Cardiac muscle cell (in vitro differentiated cells and primary cell): ENCODE measurements at places on chromosomes 7 and 10. TPM values are rescaled to one million over a fixed set of nuclear protein-coding genes. Genes with fewer than 3 reads are reported as not detected.

GRCh38 chr10:97291357-97292096 lies 910 bp downstream of the ARHGAP19 start:
- no peak for DNase-seq

CYCS gene
- polyA plus RNA-seq, result 300 and 489 TPM in 2 replicates

GCK gene
- 26.7 and 62.9 TPM in 2 replicates for polyA plus RNA-seq

TMEM140 gene
- polyA plus RNA-seq, result 9.4 and 10.4 TPM in 2 replicates

DNA sequence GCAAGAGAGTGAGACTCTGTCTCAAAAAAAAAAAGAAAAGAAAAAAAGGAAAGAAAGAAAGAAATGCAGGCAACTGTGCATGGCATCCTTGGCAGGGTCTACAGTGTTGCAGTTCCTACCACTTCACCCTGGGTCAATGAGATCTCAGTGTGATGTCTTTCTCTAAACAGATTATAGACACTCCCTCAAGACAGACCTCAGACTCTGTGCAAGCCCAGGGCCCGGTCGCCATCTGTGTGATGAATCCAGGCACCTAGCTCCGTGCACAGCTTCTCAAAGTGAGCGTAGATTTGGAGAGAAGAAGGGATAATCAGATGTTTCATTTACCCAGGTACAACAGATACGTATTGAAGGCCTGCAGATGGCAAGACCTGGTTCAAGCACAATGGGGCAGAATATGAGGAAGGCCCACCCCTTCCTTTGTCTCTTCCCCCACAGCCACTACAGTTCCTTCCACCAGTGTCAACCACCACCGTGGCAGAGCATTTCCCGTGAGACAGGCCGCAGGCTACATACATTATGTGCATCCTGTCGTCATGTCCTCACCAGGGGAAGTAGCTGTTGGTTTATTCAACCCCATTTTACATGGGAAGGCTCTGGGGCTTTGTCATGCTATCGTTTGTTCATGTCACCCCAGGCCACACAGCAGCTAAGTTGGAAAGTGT lies 471.7 kb upstream of the GALNT17 start:
- DNase-seq, result no peak

VAX1 gene
- polyA plus RNA-seq, result not detected in 2 replicates

MRLN gene
- not detected in 2 replicates for polyA plus RNA-seq

DNA sequence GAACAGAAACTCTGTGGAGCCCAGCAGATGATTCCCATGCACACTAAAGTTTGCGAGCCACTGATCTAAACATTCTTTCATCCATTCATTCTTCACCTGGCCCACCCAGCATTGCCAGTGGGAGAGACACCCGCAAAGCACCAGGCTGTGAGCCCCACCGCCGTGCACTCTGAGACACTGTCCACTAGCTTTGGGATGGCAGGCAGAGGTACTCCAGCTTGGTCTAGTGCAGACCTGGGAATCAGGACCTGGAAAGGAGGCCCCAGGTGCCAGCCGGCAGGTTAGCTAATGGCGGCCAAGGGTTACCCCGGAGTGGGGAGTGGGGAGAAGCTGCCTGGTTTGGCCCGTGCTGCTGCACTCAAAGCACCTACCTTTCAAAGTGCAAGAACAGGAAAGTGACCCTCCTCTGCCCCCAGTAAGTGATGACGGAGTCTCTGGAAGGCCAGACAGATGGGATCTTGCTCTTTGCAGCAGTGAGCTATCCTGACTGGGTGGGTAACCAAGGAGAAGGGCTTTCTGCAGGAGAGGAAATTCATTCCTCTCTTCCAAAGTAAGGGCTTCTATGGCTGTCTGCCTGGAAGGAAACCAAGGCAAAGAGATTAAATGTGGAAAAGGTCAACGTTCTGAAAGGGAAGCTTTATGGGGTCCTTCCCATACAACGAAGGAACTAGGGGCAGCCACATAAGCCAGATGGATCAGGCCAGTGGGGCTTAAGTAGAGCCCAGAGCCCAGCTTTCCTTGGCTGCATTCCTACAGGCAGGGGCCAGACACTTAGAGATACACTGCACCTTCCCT lies 74.2 kb upstream of the LRRC4 start:
- no peak for DNase-seq

NUTM2E gene
- not detected in 2 replicates for polyA plus RNA-seq

METTL2B gene
- 21.3 TPM in 2 replicates for polyA plus RNA-seq

SPOCK2 gene
- 0.85 and 3.9 TPM in 2 replicates for polyA plus RNA-seq

DNA sequence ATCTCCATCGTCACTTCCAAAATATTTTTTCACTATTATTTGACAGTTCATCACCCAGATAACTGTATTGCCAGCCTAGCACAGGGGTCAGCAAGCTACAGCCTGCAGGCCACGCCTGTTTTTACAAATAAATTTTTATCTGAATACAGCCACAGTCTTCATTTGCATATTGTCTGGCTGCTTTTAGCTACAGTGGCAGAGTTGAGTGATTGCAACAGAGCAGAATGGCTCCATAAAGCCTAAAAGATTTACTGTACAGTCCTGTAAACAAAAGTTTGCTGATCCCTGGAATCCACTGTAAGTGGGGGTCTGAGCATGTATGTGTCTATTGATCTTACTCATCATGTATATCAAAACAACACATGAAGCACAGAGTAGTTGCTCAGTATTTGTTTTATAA lies 45.9 kb upstream of the GNAI1 start:
- DNase-seq, result peak; percentile 56

SLC16A9 gene
- polyA plus RNA-seq, result 2.7 and 3.5 TPM in 2 replicates

- no peak for DNase-seq
Measured at GRCh38 chr10:117896517-117896916, 150.2 kb downstream of the RAB11FIP2 start.

DBF4 gene
- 18.1 and 31.0 TPM in 2 replicates for polyA plus RNA-seq

EPDR1 gene
- 42.7 and 44.2 TPM in 2 replicates for polyA plus RNA-seq

TMEM229A gene
- polyA plus RNA-seq, result 0.66 and 0.82 TPM in 2 replicates

DNA sequence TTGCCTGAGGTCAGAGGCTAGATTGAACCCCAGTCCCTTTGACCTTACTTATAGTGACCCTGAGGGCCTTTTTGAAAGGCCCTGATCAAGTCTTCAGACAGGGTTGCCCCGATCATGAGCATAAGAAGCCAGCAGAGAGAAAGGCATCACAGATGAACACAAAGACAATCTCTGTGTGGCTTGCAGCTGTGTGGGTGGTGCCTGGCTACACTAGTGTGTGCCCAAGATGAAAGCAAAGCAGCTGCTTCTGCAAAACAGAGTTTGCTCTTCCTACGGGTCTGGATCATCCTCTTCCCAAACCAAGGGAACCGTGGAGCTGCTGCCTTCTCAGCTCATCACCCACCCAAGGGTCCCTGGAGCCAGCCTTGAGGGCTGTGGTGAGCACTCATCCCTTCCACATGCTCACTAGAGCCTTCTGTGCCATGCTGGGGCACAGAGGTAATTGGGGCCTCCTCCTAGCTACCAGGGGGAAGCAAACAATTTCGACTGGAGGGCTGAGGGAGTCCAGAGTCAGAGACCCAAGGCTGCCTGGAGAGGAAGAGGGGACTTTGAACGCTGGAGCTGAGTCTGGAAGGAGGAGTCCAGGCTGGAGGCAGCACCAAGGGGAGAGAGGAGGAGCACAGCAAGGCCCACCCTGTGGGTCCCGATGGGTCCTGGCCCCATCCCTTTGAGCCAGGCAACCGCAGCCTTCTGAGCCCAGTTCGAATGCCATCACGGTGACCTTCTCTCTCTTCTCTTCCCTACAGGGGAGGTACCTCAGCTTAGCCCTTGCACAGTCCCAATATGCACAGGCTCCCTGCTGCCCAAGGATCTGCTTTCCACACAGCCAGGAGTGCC lies 42.3 kb downstream of the ANTXRL start:
- DNase-seq, result no peak

C10orf62 gene
- not detected in 2 replicates for polyA plus RNA-seq

- peak; percentile 85 for DNase-seq
Measured at GRCh38 chr10:123583639-123584418, 82.3 kb upstream of the GPR26 start.

DNA sequence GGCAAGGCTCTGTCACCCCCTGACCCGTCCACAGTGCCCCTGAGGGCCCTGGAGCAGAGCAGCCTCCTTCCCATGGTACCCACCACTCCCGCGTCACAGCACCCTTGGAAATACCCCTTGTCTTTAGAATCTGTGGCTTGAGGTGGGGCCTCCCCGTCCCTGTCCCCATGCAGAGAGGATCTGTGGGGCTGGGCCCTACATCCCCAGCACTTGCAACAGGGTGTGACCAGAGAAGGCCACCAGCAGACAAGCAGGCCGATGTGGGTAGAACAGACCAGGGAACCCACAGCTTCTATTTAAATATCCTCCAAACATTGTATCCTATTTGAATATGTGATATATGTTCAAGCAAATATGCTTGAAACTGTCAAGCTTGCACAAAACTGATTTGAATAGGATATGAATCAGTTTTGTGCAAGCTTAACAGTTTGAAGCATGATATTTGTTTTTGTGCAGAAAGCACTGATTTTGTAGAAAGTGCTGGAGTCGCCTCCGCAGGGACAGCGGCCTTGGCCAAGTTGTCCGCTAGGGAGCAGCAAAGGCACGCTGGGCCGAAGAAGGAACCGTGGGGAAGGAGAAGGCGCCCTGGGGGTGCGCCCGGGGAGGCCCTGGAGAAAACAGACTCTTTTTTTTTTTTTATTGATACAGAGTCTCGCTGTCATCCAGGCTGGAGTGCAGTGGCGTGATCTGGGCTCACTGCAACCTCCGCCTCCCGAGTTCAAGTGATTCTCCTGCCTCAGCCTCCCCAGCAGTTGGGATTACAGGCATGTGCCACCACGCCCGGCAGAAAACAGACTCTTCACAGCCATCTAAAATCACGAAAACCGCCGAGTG lies 2.2 kb downstream of the CFAP46 start:
- DNase-seq, result peak; percentile 65

CCDC172 gene
- not detected in 2 replicates for polyA plus RNA-seq

- no peak for DNase-seq
Measured at GRCh38 chr10:7300384-7300971, 110.4 kb downstream of the SFMBT2 start.

DNA sequence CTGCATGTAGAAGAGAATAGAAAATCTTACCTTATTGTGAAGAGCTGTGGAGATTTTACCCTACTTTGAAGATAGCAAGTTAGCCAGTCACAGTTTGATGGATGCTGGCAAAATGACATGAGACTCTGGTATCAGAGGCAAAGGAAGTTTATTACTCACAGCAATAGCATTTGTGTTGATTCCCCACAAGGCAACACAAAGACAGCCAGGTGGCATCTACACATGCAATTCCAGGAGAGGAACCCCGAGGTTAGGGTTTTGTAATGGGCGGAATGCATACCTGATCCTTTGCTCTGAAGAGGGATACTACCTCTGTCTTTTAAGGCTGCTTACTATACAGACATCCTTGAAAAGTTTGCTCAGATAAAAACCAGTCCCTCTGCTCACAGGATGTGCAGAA lies 59.5 kb downstream of the AHR start:
- no peak for DNase-seq

FOXK1 gene
- 8.7 and 14.4 TPM in 2 replicates for polyA plus RNA-seq

DNA sequence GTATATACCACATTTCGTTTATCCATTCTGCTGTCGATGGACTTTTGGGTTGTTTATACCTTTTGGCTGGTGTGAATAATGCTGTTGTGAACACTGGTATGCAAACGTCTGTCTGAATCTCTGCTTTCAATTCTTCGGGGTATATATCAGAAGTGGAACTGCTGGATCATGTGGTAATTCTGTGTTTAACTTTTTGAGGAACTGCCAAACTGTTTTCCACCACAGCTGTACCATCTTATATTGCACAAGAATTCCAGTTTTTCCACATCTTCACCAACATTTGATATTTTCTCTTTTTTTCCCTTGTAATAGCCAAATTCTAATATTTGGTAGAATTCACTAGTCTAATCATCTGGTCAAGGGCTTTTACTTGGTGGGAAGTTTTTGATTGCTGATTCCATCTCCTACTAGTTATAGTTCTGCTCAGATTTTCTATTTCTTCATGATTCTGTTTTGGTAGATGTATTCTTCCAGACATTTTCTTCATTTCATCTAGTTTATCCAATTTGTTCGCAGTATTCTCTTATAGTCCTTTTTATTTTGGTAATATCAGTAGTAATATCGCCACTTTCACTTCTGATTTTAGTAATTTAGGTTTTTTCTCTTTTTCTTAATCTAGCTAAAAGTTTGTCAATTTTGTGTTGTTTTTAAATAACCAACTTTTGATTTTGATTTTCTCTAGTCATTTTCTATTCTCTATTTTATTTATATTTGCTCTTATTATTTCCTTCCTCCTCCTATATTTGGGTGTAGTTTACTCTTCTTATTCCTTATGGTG lies 271.2 kb downstream of the ZEB1 start:
- DNase-seq, result no peak

DNA sequence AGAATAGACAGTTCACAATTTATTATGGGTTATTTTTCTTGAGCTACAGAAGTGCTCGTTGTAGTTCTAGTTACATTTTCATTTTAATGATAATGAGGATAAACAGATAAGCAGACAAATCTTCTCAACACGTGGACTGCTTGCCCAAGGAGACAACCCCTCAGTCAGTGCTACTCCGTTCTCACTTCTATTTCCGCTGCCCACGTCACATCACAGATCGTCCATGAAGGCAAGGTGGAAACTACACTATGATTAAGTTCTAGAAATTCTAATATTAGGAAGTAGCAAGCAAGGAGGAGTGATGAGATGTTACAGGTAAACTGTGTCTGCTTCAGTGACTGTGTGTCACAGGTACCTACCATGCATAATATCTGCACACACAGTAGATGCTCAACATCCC lies 210.5 kb downstream of the CHCHD3 start:
- DNase-seq, result no peak

TMEM196 gene
- polyA plus RNA-seq, result not detected in 2 replicates

- DNase-seq, result no peak
Measured at GRCh38 chr7:2818121-2818520, 26.0 kb downstream of the GNA12 start.

DNA sequence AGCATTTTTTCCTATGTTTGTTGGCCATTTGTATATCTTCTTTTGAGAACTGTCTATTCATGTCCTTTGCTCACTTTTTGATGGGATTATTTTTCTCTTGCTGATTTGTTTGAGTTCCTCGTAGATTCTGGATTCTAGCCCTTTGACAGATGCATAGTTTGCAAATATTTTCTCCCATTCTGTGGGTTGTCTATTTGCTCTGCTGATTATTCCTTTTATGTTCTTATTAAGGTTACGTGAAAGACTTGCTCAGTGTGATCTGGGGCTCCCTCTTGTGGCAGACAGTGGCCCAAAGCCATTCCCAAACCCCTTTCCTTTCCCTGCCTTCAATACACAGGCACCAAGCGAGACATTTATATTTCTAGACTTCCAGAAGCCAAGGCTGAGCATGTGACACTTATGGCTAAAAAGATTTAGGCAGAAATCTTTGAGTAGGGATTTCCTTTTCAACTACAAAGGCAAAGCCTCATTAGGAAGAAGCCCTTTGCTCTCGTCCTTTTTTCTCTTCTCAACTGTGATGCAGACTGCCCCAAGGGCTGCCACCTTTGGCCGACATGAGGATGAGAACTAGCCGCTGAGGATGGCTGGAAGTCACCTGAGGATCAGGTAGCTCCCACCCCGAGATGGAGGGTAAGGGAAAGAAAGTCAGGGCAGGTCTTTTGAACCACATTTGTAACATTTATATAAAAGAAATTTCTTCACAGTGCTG lies 23.6 kb downstream of the ST8SIA6 start:
- peak; percentile 87 for DNase-seq

DNA sequence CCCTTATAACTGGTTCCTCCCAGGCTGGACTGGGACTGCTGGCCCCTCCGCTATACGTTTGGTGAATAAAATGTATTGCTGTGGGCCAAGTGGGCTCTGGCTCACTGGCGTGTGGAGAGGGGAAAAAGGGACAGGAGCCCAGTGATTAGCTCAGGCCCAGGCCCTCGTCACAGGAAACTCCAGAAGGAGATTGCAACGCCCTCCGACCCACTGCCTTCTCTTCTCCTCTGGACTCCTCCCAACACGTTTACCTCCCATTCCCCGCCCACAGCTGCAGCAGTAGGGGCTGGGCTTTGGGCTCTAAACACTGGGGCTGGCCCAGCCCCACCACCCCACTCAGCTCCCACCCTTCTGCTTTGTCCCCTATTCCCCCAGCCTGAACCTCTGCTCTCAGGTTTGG lies 173.9 kb downstream of the NEURL1 start:
- no peak for DNase-seq

ATOH7 gene
- polyA plus RNA-seq, result 0.29 and 0.50 TPM in 2 replicates
